SW480 (cell line): ENCODE measurements at places on chromosomes 12 and 14.

- peak; percentile 56 for DNase-seq
Measured at GRCh38 chr12:57845478-57846284, 848 bp downstream of the CTDSP2 start.

- no peak for DNase-seq
Measured at GRCh38 chr12:51862947-51863346, 14.4 kb upstream of the FIGNL2 start.

- no peak for DNase-seq
Measured at GRCh38 chr14:68442828-68443629, 349.8 kb downstream of the ZFP36L1 start.

GRCh38 chr12:31749024-31749704 lies 20.3 kb upstream of the AMN1 start:
- peak; percentile 100 for DNase-seq

DNA sequence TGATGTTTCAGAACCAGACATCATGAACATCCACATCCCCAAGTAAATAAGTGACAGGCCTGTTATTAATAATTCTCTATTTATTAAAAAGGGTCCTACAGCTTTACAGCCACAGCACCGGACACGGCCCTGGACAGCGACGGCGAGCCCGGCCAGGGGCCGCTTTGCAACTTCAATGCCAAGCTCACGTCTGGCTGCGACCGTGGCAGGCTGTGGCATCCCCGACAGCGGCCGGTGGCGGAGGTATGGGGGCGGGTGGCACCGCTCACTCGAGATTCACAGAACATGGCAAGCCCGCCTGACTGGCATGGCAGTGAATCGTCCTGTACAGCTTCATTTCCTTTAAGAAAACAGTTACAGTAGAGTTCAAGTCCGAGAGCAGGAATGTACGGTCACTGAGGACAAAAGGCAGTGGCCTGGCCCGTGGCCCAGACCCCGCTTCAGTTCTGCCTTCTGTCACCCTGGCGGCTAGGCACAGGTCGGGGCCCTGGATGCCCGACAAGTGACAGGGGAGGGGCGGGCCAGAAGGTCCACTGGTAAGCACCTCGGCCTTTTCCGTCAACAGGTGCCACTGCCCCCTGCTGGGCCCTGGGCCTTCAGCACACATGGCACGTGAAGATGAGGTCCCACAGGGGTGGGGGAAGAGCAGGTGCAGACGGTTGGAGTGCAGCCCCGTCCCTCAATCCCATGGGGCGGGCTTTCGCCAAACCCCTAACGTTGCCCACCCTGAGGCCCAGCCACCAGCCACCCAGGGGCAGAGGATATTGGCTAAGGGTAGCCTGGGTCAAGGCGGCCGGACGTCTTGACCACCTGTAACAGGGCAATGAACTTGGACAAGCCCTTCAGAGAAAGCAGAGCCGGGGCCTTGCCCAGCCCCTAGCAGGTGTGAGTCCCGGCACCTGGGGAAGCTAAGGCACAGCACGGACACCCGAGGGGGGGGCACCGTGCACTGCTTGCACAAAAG lies 30.3 kb downstream of the HIP1R start:
- DNase-seq = no peak

DNA sequence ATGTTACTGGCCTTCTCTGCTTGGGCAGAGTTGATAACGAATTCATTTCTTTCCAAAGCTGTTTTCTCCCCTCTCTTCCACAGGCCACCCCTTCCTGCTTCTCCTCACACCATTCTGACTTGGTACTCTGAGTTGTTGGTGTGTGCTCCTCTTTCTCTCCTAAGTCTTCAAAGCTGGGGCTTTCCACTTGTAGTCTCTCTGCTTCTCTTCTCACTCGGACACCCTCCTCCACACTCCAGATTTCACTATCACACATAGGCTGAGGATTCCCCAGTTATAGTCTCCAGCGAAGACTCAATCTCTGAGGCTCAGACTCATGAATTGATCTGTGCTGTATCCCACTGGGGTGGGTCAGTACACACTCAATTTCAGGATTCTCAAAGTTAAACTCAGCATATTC lies 201.0 kb downstream of the SSPN start:
- no peak for DNase-seq

DNA sequence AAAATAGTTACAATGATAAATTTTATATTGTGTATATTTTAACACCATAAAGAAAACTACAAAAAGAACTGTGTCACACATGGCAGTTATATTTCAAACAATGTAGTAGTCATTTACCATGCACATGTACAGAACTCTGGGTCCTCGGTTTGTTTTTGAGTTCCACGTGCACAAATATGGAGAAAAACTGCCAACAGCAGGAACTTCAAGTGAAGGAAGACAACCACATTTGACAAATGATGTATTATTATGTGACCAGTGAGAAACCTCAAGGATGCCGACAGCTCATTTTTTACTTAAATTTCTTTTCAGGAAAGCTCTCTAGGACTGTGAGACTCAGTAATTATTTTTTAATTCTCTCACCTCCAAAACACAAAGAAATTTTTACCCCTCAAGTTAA lies 244.2 kb upstream of the USP15 start:
- DNase-seq = no peak

DNA sequence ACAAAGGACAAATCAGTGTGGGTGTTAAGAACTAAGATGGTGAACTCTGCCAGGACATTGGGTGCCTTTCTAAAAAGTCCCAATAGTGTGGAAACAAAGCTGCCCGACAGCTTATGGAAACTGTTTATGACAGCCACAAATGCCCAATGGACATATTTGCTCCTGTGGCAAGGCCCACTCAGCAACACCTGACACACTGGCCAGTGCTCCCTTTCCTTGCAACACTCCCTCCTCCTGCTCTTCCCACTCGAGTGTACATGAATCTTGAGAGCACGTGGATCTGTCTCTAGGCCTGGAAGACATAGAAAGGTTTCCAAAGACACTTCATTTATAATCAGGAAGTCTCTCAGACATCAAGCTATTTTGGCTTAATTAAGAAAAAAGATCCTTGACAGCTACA lies 14.2 kb upstream of the LRIG3 start:
- DNase-seq = no peak

- DNase-seq = no peak
Measured at GRCh38 chr14:53865711-53866110, 90.9 kb downstream of the BMP4 start.

DNA sequence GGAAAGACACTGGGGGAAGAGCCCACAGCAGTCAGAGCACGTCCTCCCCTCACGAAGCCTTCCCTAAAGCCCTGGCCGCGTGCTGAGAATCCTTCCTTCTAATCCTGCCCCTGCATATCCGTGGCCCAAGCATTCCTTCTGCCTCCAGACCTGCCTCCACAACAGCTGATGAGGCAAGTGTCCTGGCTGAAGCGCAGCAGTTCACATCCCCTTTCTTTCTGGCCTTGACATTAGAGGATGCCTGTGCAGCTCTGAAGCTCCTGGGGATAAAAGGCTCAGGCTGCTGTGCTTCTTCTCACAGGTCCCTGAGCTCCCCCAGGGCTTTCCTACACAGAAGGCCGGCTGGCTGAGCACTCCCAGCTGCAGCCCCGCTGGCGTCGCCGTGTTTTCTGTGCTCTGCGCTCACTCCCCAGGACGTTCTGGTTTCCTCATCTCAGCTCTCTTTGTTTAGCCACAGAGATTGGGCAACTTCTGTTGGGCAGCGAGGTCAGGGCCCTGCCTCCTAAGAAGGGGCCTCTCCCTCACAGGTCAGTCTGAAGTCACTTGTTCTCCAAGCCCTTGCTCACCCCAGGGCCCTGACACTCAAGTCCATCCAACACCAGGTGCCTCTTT lies 45.8 kb downstream of the NINJ2 start:
- no peak for DNase-seq

GRCh38 chr14:105285174-105285573 lies 15.6 kb downstream of the BRF1 start:
- DNase-seq = no peak

DNA sequence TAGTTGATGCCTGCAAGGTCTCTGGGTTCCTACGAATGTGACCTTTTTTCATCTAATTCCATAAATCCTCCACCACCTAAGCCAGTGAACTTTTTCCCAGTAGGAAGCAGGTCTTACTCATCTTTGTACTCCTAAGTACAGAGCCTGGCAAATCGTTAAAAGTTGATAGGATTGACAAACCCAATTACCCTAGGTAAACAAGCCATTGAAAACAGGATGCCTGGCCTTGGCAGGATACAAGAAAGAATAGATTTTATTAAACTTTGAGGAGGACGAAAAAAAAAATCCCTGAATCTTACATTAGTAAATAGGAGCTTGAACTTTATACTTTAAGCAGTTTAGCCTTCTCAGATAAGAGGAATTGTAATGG lies 5.6 kb downstream of the TBPL2 start:
- no peak for DNase-seq

GRCh38 chr14:33629792-33630191 lies 321.1 kb downstream of the EGLN3 start:
- DNase-seq = no peak

- DNase-seq = no peak
Measured at GRCh38 chr12:59459966-59460660, 135.7 kb upstream of the SLC16A7 start.

DNA sequence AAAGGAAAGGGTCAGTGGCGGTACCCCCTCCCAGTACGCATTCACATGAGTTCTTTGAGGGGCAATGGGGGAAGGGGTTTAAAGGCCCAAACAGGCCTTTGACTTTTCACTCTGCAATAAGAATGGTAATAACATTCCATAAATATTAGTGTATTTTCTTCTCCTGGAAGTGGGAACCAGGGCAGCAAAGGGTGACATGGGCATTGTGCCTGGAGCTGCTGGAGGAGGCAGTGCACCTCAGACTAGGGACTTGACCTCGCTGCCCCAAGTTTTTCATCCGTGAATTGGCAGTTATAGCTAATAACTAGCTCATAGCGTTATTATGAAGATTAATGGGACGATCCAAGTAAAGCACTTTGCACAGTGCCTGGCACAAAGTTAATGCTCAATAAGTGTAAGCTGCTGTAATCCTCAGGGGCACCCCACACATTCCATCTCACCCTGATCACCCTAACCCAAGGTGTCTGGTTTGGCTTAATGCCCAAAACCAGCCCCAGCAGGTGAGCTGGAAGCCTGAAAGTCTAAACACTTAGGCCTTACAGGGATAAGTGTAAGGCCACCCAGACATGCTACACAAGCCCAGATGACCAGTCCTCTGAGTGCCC lies 2.8 kb upstream of the KCNH3 start:
- no peak for DNase-seq

DNA sequence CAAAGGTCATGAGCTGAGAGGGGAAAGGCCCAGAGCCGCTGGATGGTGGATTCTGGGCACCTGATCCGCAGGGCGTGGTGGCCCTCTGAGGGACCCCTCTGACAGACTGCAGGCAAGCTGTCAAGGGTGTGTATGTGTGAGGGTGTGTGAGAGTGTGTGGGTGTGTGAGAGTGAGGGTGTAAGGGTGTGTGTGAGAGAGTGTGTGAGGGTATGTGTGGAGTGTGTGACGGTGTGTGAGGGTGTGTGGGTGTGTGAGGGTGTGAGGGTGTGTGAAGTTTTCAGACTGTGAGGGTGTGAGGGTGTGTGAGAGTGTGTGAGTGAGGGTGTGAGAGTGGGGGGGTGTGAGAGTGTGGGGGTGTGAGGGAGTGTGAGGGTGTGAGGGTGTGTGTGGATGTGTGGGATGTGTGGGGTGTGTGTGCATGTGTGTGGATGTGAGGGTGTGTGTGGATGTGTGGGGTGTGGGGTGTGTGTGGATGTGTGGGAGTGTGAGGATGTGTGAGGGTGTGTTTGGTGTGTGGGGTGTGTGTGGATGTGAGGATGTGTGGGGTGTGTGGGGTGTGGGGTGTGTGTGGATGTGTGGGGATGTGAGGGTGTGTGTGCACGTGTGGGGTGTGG lies 156.7 kb downstream of the TMEM121 start:
- DNase-seq = no peak

DNA sequence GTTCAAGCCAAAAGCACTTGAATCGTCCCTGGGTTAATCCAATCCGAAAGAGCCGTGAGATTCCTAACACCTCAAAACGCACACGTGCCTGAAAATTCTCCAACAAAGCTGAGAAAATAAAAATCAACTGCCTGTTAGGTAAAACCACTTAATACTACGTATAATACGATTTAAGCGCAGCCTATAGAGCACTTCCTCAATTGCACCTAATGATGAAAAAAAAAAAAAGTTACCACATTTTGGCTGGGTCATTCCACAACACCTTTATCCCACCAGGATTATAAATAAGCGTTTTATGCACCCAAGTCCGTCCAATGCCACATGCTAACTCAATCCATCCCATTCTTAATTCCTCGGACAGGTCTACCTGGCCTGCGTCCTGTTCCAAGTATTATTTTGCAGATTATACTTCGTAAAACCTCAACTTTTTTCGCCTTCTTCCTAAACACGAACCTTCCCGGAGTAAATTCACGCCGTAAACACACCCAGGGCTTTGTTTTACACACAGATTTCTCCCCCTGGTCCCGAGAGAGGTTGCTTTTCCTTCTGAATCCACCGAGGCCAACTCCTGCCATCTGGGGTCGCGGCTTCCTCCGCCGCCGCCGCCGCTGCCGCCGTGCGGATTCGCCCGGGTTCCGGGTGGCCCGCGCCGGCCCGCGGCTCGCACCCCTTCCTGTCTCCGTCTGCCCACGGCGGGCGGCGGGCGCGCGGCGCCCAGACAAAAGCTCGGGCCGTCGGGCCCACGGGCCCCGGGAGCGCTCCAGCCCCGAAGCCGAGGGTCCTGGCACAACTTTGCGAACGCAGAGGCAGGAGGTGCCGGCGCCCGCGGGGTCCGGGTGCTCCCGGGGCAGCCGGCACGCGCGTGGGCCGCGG lies 66.2 kb downstream of the RNF34 start:
- DNase-seq = peak; percentile 34

DNA sequence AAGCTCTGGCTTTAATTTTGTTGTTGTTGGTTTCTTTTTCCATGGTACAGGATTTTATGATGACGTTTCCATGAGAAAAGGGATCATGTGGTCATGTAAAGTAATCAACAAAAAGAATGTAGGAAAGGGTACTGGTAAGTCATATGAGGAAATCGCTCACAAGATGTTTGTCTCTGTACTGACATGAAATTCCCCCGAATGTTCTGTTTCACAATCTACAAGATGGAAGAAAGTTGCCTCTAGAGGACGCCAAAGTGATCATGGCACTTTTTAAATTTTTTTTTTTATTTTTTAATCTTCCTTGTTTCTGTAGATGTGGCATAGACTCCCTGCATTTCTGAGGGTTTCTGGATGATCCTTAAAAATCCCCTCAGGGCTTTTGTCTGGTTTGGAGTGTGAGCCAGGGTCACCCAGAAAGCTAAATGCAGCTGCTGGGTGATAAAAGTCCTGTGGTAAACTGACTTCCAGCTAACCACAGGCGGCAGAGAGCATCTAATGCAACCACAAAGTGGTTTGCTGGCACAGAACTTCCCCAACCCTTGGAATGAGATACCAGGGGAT lies 393.5 kb downstream of the CCDC91 start:
- peak; percentile 49 for DNase-seq

- DNase-seq = no peak
Measured at GRCh38 chr12:53856132-53856531, 82.5 kb upstream of the HOXC13 start.

DNA sequence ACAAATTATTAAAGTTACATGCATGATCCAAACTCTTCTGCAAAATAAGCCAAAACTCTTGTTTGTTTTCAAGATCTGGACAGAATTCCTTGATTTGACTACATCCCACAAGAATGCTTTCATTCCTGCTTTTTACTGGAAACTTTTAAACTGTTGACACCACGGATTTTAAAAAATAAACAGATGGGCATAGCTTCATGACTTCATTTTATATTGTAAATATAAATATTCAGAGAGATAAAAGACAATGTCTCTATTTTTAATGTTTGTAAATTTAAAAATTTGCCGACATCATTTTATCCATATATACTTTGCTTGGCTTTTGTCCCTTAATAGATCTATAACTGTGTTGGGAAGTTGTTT lies 134.3 kb upstream of the DCN start:
- DNase-seq = no peak

- no peak for DNase-seq
Measured at GRCh38 chr12:23434154-23434553, 515.3 kb downstream of the SOX5 start.
